ENCODE measurements at places on chromosomes 12 and 14. TPM values are rescaled to one million over a fixed set of nuclear protein-coding genes. Genes with fewer than 3 reads are reported as not detected.
A peak's percentile ranks its signal among the peaks of the same experiment; 100 is the strongest.

DNA sequence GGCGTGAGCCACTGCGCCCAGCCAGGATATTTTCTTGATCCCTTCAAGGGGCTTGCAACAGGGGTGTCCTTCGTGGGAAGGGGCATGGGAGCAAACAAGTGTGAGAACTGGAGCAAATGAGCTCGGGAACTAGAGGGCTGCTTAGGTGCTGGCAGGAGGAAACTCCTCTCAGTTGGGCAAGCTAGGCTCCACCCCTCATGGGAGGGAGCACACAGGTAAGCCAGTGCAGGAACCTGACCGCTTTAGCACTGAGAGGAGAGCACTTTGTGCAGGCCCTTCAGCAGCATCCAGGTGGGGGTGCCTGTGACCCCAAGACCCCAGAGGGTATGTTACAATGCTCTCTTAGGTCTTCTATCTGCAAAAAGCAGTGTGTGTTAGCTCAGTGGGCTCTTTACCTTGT lies 755.4 kb upstream of the MDGA2 start:
- H3K4me3 ChIP-seq, result no peak overlapping the region
- no peaks in the 10 kb centered on the region for H3K27me3 ChIP-seq
- no peak overlapping the region for H3K27ac ChIP-seq
- H3K4me1 ChIP-seq, result no peaks in the 10 kb centered on the region
- no peaks in the 10 kb centered on the region for H3K36me3 ChIP-seq

DNA sequence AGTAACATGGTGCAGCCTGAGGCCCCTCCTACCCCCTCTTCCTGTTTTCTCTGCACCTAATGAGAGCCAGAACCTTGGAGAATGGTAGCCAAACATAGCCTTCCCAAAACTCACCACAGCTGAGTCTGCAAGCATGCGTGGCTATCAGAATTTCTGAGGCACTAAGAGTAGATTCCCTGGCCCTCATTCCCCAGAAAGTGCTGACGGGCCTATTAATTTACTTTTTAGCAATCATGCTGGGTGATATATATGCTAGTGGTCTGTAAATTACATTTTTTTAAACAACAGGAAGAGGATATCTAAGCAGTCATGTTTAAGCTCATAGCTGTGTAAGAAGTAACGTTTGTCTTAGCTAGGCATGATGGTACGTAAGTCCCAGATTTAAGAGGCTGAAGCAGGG lies 30.4 kb downstream of the KANSL2 start:
- peaks cover 33% of the 10 kb centered on the region for H3K36me3 ChIP-seq
- H3K4me1 ChIP-seq, result no peaks in the 10 kb centered on the region
- H3K27ac ChIP-seq, result no peak overlapping the region
- no peak overlapping the region for H3K4me3 ChIP-seq
- no peak for DNase-seq

Gene SINHCAF
- total RNA-seq, result 115 TPM

GRCh38 chr14:33120966-33121365 lies 182.3 kb downstream of the NPAS3 start:
- DNase-seq, result peak; percentile 42
- no peak overlapping the region for H3K4me3 ChIP-seq
- H3K27me3 ChIP-seq, result no peaks in the 10 kb centered on the region

Gene C12orf50
- total RNA-seq, result not detected

Gene RD3L
- not detected for total RNA-seq

DNA sequence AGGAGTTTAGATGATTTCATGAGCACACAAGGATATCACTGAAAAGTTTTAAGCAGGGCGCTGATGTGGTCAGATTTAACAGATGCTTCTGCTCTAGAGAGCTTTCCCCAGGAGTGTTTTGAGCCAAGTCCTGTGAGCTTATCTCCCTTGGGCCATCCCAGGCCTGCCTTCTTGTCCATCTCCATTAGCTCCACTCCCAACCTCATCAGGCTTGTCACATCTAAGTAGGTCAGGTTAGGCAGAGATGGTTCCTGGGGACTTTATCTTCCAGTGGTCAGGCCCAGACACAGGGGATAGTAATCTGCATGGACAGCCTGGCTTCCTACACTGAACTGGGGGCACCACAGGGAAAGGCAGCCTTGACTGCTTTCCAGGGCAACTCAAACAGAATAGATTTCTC lies 145.4 kb upstream of the SRRM4 start:
- no peaks in the 10 kb centered on the region for H3K36me3 ChIP-seq
- H3K4me1 ChIP-seq, result no peaks in the 10 kb centered on the region
- no peak for DNase-seq
- no peaks in the 10 kb centered on the region for H3K27me3 ChIP-seq
- no peak overlapping the region for H3K27ac ChIP-seq

Gene NEUROD4
- total RNA-seq, result not detected

DNA sequence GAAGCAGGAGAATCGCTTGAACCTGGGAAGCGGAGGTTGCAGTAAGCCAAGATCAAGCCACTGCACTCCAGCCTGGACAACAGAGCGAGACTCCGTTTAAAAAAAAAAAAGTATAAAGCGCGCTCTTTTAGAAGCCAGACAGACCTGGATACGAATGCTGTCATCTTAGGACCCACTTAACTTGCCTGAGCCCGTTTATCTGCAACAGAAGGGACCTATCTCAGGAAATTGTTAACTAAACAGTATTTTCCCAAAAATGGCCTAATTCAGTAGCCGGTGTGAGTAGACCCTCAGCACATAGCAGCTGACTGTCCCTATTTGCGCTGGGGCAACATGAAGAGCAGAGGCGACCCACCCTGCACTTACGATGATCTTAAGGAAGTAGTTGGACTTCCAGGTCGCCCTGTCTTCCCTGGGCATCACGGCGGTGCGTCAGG lies 529 bp downstream of the RPLP0 start:
- H3K4me1 ChIP-seq, result peaks cover 29% of the 10 kb centered on the region
- no peaks in the 10 kb centered on the region for H3K27me3 ChIP-seq
- peaks cover 38% of the 10 kb centered on the region for H3K36me3 ChIP-seq
- DNase-seq, result no peak
- H3K4me3 ChIP-seq, result peak overlapping the region; percentile 99

GRCh38 chr12:105107171-105107493 lies 399 bp upstream of the WASHC4 start:
- DNase-seq, result peak; percentile 38
- H3K36me3 ChIP-seq, result peaks cover 4% of the 10 kb centered on the region
- peak overlapping the region; percentile 89 for H3K27ac ChIP-seq
- peak overlapping the region; percentile 91 for H3K4me3 ChIP-seq
- H3K27me3 ChIP-seq, result no peaks in the 10 kb centered on the region

Gene OTOGL
- total RNA-seq, result 0.53 TPM

Gene KERA
- total RNA-seq, result not detected

Gene RTL1
- total RNA-seq, result 0.18 TPM

Gene SMCO2
- 0.32 TPM for total RNA-seq

DNA sequence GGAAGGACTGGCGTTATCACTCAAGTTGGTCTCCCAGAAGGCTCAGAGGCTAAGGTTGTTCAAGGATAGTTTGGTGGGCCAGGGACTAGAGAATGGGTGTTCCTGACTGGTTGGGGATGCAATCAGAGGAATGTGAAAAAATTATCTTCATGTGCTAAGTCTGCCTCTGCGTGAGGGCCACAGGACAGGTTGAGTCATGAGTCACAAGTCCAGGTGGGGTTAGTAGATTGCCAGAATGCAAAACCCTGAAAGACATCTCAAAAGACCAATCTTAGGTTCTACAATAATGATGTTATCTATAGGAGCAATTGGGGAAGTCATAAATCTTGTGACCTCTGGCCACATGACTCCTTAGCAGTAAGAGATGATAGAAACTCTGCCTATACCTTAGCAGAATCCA lies 220.1 kb upstream of the EEA1 start:
- H3K4me1 ChIP-seq, result no peaks in the 10 kb centered on the region
- H3K36me3 ChIP-seq, result no peaks in the 10 kb centered on the region
- no peak for DNase-seq

DNA sequence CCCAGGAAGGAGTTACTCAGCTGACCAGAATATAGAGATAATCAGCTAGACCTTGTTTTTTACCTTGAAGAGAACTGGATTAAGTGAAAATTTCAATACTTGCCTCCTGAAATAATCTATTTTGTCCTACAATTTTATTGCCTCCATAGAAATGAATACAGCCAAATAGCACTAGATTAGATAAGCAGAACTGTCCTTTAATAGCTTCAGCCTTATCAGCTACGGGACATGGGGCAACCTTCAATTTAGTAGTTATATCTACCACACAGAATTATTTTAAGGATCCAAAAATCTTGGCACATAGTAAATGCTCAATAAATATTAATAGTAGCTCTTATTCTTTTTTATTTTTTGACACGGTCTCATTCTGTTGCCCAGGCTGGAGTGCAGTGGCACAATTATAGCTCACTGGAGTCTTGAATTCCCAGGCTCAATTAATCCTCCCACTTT lies 67.2 kb upstream of the PLEKHG3 start:
- no peaks in the 10 kb centered on the region for H3K36me3 ChIP-seq
- H3K27ac ChIP-seq, result no peak overlapping the region
- DNase-seq, result no peak
- no peak overlapping the region for H3K4me3 ChIP-seq
- H3K4me1 ChIP-seq, result peaks cover 14% of the 10 kb centered on the region

DNA sequence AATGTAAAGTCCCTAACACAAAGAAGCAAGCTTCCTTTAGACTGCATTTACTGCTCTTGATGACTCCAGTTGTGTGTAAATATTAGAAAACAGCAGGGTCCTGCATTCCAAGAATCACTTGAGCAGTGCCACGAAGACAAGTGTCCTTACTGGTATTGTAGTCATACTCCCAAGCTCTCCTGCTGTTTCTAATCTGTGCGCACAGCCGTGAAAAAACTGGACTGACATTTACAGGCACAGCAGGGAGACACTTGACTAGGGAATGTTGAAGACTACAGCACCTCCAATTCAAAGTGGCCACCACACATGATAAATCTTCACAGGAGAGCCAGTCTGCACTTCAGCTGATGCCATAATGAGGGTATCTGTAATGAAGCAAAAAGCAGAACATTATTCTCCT lies 91.4 kb downstream of the VRK1 start:
- no peak overlapping the region for H3K4me3 ChIP-seq
- H3K27ac ChIP-seq, result no peak overlapping the region
- no peaks in the 10 kb centered on the region for H3K4me1 ChIP-seq
- no peaks in the 10 kb centered on the region for H3K27me3 ChIP-seq

Gene SMIM10L1
- total RNA-seq, result 16.3 TPM

GRCh38 chr12:115979351-115979750 lies 298.1 kb downstream of the MED13L start:
- H3K36me3 ChIP-seq, result peaks cover 36% of the 10 kb centered on the region
- no peak overlapping the region for H3K4me3 ChIP-seq
- no peaks in the 10 kb centered on the region for H3K27me3 ChIP-seq
- H3K4me1 ChIP-seq, result no peaks in the 10 kb centered on the region

- no peaks in the 10 kb centered on the region for H3K27me3 ChIP-seq
- no peaks in the 10 kb centered on the region for H3K36me3 ChIP-seq
- H3K4me1 ChIP-seq, result peaks cover 35% of the 10 kb centered on the region
- no peak for DNase-seq
- no peak overlapping the region for H3K27ac ChIP-seq
These were observed 12.7 kb downstream of the BMAL2 start for GRCh38 chr12:27345376-27345775.

- no peak overlapping the region for H3K4me3 ChIP-seq
- H3K4me1 ChIP-seq, result no peaks in the 10 kb centered on the region
- DNase-seq, result no peak
- H3K27me3 ChIP-seq, result no peaks in the 10 kb centered on the region
- H3K36me3 ChIP-seq, result no peaks in the 10 kb centered on the region
These were observed 870.3 kb upstream of the SEL1L start for GRCh38 chr14:82403987-82404386.

Gene CPNE6
- not detected for total RNA-seq

- H3K4me3 ChIP-seq, result no peak overlapping the region
- peaks cover 5% of the 10 kb centered on the region for H3K36me3 ChIP-seq
These were observed 26.0 kb downstream of the ZNF664 start for GRCh38 chr12:123998991-123999359.

GRCh38 chr12:76621582-76622024 lies 62.0 kb upstream of the OSBPL8 start:
- H3K27ac ChIP-seq, result no peak overlapping the region
- peak; percentile 50 for DNase-seq
- no peak overlapping the region for H3K4me3 ChIP-seq
- peaks cover 6% of the 10 kb centered on the region for H3K4me1 ChIP-seq

- H3K4me3 ChIP-seq, result no peak overlapping the region
- H3K27me3 ChIP-seq, result peaks cover 10% of the 10 kb centered on the region
- DNase-seq, result no peak
- H3K36me3 ChIP-seq, result no peaks in the 10 kb centered on the region
These were observed 392.0 kb downstream of the FUT8 start for GRCh38 chr14:65804439-65805112.

- H3K27ac ChIP-seq, result no peak overlapping the region
- no peak for DNase-seq
- no peaks in the 10 kb centered on the region for H3K36me3 ChIP-seq
- peak overlapping the region; percentile 46 for H3K4me3 ChIP-seq
- peaks cover 44% of the 10 kb centered on the region for H3K4me1 ChIP-seq
These were observed 64.4 kb downstream of the FBXL14 start for GRCh38 chr12:1529862-1530591.

Gene PMCH
- not detected for total RNA-seq

Measured in astrocyte (in vitro differentiated cells and primary cell).